Stimulated activated CD8-positive, alpha-beta memory T cell treated with anti-CD3 and anti-CD28 coated beads, Interleukin-15, amount 100 ng/mL, for 24 hours (primary cell): ENCODE measurements at places on chromosomes 3 and 15.

- DNase-seq, result no peak
Measured at GRCh38 chr3:104992676-104993075, 374.0 kb upstream of the ALCAM start.

DNA sequence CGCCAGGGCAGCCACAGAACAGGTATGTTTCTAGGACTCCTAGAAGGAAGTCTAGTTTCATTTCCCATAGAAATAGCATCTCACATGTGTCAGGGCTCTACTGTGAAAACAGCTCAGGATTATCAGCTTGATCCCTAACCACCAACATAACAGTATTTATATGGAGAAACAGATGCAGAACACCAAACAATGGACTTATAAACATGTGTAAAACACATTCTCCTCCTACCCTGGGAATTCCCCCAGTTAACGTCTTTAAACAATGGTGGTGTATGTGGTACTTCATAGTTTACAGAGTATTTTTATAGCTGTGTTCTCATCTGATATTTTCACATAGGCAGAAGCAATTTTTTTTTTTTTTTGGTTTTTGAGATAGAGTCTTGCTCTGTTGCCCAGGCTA, 9.7 kb downstream of the TNFSF10 start:
- DNase-seq, result no peak

- no peak for DNase-seq
Measured at GRCh38 chr3:16051691-16052090, 122.8 kb upstream of the GALNT15 start.

GRCh38 chr3:86867982-86868381, 123.0 kb downstream of the VGLL3 start:
- DNase-seq, result no peak

GRCh38 chr3:68271145-68271544, 616.7 kb upstream of the SUCLG2 start:
- no peak for DNase-seq

GRCh38 chr3:141089339-141090152, 38.4 kb downstream of the SPSB4 start:
- no peak for DNase-seq

GRCh38 chr3:177306252-177306651, 109.0 kb upstream of the TBL1XR1 start:
- DNase-seq, result no peak

GRCh38 chr3:183991403-183991802, 26.3 kb downstream of the ABCC5 start:
- DNase-seq, result no peak

- DNase-seq, result no peak
Measured at GRCh38 chr3:60202052-60202726, 1049.1 kb downstream of the FHIT start.

- DNase-seq, result no peak
Measured at GRCh38 chr3:8992199-8992598, 28.9 kb upstream of the RAD18 start.

DNA sequence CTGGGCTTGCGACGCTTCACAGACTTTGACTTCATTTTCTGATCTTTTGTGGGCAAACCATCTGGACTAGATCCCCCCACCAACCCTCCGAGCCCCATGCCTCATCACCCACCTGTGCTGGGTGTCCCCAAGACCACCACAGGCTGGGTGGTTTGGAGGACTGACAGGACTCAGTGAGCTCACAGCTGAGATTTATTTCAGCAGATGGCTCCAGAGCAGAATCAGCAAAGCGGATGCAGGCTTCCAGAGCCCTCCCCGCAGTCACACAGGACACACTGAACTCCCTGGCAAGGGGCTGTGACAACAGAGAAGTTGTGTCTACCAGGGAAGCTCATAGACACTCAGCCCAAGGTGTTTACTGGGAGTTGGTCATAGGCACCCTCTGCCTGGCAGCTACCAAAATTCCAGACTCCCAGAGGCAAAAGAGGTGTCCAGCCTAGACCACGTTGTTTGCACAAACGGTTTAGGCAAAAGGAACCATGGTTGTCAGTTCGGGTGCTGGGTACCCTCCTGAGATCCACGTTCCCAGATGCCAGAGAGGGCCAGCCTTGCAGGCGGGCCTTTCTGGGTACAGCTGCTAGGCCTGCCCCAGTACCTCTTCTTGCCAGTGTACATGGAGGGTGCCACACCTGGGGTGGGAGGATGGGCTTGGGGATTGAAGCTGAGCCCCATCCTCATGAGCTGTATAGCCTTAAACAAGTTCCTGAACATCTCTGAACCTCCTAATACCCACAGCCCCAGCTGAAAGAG, 170.3 kb downstream of the NSMCE3 start:
- DNase-seq, result no peak
